Fibroblast of skin of abdomen (primary cell): ENCODE measurements at places on chromosomes 2 and 18.

GRCh38 chr18:42086288-42086687 lies 131.3 kb downstream of the PIK3C3 start:
- no peak for DNase-seq

DNA sequence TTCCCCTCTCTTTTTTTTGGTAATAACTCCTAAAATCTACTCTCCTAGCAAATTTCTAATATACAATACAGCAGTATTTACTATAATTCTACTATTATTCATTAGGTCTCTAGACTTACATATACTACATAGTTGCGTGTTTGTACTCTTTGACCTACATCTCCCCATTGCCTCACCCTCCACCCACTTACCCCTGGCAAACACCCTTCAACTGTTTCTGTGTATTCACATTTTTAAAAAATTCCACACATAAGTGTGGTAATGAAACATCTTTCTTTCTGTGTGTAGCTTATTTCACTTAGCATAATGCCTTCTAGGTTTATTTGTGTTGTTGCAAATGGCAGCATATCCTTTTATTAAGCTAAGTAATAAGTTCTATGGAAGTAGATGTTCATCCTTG lies 336.0 kb downstream of the CCDC85A start:
- peak; percentile 30 for DNase-seq

GRCh38 chr2:180707884-180708205 lies 272.6 kb upstream of the UBE2E3 start:
- peak; percentile 83 for DNase-seq

GRCh38 chr2:228507231-228507824 lies 325.8 kb upstream of the SPHKAP start:
- no peak for DNase-seq

- DNase-seq: peak; percentile 3
Observed at GRCh38 chr2:24515335-24515734, 24.3 kb downstream of the NCOA1 start.
